ENCODE measurements at places on chromosomes 6 and 20.

GRCh38 chr6:140002396-140003022 is 628.1 kb upstream of the CITED2 start:
- DNase-seq, result no peak

DNA sequence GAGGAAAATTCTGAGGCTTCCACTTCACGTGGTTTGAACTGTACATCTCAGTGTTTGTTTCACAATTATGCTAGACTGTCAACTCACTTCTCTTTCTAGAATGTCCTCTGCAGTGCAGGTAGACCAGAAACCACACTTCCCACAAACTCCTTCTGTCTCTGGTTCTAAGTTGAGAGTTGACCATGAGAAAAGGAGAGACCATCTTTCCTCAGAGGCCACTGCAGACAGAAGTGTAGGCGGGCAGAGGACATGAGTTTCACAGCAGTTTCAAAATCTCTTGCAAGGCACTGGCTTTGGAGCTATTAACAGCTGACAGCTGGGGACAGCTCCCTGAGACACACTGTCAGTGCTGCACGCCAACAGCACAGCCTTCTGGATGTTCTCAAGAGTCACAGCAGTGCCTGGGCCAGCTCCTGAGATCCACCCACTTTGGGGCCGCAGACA is 55.4 kb upstream of the MOXD1 start:
- peak; percentile 15 for DNase-seq

DNA sequence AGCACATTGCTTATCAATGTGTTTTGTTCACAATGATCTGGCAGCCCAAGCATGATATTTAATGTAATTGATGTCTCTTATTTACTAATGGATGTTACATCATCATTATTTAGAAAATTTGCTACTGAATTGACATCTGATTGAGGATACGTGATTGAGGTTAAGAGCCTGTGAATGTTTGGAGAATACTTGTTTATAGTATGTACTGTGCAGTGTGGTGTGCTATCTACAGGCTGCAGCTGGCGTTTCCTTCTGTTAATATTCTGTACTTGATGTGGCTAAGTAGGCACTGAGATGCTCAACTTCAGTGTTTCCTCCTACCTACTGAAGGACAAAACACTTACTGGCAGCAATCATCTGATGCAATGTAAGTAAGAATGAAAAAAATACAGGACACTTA is 709.6 kb upstream of the FLRT3 start:
- no peak for DNase-seq

DNA sequence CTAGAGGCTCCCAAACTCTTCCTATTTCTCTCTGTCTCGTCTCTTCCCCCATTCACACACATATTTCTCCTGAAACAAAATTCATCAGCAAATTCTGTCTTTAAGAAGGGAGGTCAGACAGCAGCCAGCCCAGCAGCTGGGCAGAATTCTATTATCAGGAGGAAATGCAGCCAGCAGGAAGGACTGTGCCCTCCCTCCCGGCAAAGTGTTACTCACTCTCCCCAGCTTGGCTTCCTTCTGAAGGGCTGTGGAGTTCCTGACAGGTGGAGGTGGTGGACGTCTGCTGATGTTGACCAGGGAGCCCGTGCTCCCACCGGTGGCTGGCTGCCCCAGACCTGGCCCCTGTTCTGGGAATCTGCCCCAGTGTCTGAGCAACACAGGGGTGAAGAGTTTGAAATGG is 37.3 kb downstream of the KCNB1 start:
- DNase-seq, result no peak

DNA sequence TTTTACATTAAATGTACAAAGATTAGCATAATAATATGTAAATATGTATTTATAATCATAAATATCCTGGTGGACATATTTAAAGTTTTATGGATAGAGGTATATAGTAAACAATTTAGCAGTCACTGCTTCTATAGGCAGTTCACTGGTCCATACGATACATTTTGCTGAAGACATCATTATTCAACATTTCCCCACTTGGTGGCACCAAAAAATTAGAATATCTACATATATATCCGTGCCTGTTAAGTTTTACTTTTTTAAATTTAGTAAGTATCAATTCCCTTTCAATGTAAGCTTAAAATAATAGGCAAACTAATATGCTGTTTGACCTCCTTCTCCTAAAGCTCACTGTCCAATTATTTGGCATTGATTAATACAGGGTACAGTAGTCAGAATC is 64.2 kb downstream of the LMBRD1 start:
- no peak for DNase-seq

Data from AG08396 (cell line).